ENCODE measurements at places on chromosomes 5 and 9.

DNA sequence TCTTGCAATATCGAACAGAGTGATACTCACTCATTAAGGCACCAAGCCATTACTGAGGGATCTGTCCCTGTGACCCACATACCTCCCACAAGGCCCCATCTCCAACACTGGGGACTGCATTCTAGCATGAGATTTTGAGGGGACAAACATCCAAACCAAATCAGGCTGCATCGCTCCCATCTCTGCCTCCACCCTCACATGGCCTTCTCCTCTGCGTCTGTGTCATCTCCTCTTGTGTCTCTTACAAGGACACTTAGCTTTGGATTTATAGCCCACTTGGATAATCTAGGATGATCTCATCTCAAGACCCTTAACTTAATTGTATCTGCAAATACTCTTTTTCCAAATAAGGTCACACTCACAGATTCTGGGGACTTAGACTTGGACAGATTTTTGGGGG, 284.4 kb upstream of the DAP start:
- DNase-seq = no peak

GRCh38 chr5:78235289-78235688, 59.2 kb downstream of the AP3B1 start:
- DNase-seq = peak; percentile 31

- DNase-seq = no peak
Observed at GRCh38 chr5:29894668-29895067, 1298.8 kb upstream of the CDH6 start.

- DNase-seq = no peak
Observed at GRCh38 chr9:84773022-84773421, 103.5 kb downstream of the NTRK2 start.

DNA sequence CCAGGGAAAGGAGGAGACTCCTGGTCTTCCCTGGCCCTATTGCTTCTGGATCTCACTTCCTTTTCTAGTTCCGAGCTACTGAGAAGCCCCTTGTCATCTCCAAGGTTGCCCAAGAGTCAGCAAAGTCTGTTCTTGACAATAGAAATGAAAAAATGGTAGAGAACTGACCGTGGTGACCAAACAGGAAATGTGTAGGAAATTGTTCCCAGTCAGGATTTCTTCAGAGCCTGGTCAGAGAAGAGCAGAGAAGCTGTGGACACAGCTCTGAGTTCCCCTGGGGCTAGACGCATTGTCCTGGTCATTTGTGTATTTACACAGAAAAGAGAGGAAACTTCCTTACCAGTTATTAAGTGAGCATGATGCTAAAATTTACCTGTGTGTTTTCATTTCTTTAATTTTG, 35.6 kb downstream of the S1PR3 start:
- no peak for DNase-seq

DNA sequence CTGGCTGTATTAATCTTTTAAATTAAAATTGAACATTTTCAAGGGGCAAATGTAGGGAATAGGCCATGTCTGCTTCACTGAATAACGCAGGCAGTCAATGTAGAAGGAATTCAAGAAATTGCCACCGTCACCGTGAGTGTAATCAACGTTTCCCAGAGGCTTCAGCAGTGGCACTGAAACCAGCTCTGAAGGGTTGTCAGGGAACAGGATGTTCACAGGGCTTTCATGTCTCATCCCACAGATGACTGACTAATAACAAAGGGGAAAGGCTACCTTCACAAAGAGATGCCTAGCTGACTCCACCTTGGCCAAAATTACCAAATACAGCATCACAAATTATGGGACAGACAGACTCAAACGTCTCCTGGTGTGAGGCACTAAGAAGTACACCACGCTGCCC, 70.4 kb upstream of the SIMC1 start:
- DNase-seq = peak; percentile 29

DNA sequence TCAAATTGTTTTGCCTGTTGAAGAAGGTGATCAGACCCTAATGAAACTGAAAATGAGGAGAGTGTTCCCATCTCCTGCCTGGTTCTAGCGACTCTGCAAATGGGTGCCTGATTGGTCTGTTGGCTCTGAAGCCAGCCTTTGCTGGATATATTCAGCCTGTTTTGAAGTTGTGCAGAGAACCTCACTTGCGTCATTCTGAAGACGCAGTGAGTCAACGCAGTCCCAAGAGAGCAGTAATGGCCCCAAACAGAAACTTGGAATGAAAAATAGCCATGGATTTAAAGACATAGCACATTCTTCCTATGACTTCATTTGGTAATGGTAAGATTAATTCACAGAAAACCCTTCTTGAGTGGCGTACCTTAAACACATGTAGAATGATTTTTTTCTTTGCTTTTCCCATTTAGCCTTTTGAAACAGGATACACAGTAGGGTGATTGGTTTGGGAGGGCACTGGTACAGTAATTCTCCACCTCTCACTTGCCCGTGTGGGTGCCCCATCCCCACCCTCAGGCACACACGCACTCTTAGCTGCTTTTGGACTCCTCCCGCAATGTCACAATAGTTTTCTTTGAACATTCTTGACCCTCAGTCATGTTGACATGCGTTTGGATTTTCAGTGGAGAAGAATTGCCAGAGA, 54.1 kb upstream of the ABL1 start:
- peak; percentile 98 for DNase-seq

DNA sequence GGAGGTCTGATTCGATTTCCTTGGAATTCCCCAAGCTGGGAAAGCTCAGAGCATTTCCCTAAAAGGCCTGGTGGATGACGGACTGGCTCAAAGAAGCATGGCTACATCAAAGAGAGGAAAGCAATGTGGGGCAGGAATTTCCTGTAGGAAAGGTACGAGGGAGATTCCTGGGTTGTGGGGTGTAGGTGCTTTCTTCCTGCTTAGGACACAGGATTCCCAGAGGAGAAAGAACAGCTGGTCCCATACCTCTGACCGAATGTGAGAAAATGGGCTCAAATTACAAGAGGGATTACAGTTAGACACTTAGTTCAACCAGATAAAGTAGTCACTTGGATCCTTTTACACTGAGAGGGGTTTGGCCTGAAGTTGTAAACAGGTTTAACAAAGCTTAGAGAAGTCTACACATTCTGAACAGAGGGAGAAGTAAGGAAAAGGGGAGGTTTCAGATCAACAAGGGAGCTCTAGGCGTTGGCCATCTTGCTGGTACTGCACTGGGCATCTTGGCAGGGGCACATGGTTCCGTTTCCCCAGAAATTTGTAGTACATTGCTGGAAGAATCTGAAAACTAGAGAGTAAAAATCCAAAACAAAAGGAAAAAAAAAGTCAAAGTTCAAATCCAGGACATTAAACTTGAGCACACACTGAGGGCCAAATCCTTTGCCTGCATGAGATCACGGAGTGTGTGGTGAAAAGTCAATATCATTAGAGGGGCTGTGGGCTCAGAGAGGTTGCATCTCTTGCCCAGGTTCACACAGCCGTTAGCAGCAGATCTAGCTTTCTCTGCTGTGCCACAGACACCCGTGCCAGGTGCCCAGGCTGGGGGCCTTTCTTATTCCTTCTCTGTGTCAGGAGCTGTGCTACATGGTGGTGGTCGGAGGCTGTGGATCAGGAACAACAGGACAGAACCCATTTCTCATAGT, 171.3 kb downstream of the RGS3 start:
- DNase-seq = peak; percentile 88

GRCh38 chr9:80163889-80164288, 592.1 kb downstream of the TLE4 start:
- DNase-seq = no peak

GRCh38 chr5:126438868-126439267, 15.7 kb downstream of the GRAMD2B start:
- peak; percentile 52 for DNase-seq

GRCh38 chr9:37978983-37979382, 75.1 kb upstream of the SLC25A51 start:
- no peak for DNase-seq

- no peak for DNase-seq
Observed at GRCh38 chr9:127495884-127496555, 44.7 kb downstream of the LRSAM1 start.

DNA sequence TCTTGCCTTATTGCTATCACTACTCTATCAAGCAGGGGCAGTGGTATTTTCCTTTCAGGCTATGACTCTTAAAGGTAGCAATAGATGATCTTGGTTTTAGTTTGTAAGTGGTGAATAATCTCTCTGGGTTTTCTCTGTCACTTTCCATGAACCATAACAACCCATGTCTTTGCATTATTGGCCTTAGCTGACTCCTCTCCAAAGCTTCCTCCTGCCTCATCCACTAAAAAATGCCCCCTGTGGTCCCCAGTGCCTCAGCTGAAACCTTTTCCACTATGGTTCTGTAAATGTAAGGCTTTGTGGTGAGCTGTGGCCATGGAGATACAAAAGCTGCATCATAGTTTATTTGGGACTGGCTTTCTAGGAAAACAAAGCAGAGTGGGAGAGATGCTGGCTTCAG, 128.8 kb downstream of the GPBP1 start:
- DNase-seq = peak; percentile 17

GRCh38 chr9:114930056-114930812, at the start of gene TNFSF8:
TSS of gene TNFSF8 (minus strand) at chr9:114930591. CDS start at chr9:114930303, 288 bp downstream.
- no peak for DNase-seq

GRCh38 chr9:92595930-92596329, 60.1 kb upstream of the ECM2 start:
- no peak for DNase-seq

DNA sequence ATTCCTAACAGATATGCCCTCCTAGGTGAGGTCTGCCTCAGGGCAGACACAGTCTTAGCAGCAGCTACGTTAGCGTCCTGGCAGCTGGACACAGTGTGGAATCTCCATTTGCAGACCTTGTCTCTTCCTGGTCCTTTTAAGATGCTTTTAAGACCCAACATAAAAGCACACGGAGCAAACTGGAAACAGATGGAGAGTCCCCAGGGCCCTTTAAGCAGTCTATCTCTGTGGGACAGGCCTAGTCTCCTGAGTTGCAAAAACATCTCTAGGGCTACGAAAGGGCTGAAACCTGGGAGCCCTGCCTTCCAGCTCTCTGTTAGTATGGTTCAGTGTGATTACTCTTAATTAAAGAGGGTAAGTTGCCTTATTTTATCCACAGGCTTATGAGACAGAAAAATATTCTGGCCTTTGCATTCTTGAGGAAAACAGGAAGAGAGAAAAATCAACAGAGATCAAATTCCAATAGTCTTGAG, 66.0 kb upstream of the GNA14 start:
- peak; percentile 41 for DNase-seq

DNA sequence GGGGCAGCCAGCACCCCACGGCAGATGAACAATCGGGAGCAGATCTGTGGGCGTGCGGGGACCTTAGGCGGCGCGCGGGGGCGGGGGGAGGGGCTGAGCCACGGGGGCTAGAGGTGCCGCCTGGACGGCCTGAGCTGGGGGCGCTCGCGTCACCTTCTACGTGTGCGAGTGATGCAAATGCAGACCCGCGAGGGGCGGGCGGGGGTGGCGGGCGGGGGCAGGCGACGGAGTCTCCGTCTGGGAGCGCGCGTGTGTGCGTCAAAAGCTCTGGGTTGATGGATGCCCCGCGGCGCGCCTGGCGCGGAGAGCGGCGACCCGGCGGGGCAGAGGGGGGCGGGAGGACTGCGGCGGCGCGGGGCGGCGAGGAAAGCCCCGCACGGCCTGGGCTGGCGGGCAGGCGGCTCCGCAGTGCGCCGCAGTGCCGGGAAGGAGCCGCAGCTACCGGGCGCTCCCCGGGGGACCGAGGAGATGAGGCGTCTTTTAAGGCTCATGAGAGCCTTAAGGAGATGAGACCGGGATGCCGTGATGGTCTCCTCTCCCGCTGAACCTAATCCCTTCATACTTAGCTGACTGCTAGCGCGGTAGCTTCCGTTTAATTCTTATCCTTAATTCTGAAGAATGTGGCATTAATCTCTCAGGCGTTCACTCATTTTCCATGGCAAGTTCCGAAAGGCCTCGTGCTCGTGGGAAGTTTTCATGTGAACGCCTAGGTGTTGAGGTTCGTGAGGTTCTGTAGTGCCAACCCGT, 1.5 kb downstream of the SV2C start:
- no peak for DNase-seq

DNA sequence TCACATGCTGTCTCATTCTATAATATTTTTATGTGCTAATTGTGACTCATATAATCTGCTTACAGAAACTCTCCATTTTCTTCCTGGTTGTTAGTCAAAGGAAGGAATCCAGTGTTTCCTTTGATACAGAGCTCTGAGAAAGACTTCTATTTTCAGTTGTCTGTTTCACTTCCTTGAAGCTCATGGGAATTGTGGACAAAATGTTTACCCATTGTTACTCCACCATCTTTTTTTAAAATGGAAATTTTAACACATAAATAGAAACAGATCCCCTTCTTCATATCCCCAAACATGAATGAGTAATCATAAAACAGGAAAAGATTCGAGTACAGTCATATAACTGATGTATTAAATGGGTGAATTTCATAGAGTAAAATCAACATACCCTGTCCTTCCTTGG, 42.0 kb upstream of the KCNN2 start:
- no peak for DNase-seq

DNA sequence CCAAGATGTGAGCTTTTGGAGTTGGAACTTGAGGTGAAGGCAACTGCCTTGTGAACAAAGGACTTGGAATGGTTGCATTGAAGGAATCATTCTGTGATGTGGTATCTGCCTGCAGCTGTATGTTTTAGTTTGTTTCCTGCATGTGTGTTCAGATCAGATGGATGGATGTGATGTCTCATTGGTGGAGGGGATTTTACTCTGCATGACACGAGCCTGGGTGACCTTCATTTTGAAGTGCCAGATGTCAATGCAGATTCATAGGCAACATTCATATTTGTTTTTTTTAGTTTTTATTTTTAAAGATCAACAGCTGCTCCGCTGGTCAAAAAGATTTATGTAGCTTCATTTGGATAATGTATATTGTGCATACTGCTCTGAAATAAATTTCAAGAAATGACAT, 13.5 kb downstream of the FBXL7 start:
- no peak for DNase-seq

GRCh38 chr9:14926941-14927624, 16.9 kb upstream of the FREM1 start:
- no peak for DNase-seq

GRCh38 chr9:15531380-15531779, 20.6 kb upstream of the PSIP1 start:
- DNase-seq = no peak

- DNase-seq = no peak
Observed at GRCh38 chr9:72444435-72444834, 77.0 kb upstream of the TMC1 start.

- peak; percentile 45 for DNase-seq
Observed at GRCh38 chr9:135906291-135907005, 898 bp downstream of the CAMSAP1 start.

GRCh38 chr5:174935854-174936474, 211.6 kb downstream of the MSX2 start:
- DNase-seq = peak; percentile 49

Data from LHCN-M2 (cell line).